Right renal pelvis (tissue), 4 donors: ENCODE measurements at places on chromosomes 11 and 22. TPM values are rescaled to one million over a fixed set of nuclear protein-coding genes. Genes with fewer than 3 reads are reported as not detected.

DNA sequence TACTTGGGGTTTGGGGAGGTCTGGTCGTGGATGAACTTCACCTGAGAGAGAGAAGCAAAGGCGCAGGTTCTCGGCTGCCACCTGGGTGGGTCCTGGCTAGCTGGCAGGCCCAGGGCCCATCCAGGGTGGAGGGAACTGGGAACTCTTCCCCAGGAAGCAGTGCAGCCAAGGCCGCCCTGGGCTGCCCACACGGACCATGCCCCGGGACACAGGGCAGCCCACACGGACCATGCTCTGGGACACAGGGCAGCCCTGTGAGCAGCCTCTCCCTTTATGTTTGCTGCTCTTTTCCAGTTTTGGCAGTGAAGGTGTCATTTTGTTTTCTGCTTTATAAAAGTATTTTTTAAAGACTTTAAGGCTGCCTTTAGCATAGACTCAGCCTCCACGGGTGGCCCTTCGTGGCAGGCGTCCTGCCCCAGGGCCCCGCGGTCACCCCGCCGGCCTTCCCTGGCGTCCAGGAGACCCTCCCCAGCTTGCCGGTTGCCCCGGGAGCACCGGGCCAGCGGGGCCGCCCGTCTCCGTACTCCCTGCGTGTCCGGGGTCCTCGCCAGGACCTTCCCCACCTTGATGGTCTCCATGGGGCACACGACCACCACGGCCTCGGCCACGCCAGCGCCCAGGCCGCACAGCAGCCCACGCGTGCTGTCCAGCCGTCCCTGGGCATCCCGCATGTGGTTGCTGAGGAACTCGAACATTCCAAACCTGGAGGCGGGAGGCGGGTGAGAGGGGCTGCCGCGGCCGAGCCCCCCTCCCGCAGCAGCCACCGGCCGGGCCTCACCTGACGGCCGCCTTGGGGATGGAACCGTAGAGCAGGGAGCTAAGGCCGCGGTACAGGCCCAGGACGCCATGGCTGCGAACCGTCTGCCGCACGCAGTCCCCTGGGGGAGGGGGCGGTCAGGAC lies 1.1 kb downstream of the SLC25A1 start:
- no peak for DNase-seq

DNA sequence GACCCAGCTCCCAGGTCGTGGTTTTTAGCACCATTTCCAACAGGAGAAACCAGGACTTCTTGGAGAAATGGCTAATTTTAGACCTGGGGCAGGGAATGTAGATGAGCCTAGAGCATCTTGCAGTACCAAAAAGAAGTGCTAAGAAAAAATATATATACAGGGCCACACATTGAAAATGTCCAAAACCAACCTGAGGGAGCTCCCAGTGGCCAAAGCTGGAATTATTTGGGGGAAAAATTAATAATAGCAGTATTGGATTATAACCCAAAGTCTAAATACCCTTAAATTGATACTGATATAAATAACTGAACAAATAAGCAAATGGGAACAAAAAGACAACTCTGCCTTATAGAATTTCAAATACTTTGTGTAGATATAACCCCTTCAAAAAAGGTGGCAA lies 108.0 kb downstream of the PARVA start:
- no peak for DNase-seq

GRCh38 chr11:12202661-12203310 lies 92.4 kb downstream of the MICAL2 start:
- no peak for DNase-seq

DNA sequence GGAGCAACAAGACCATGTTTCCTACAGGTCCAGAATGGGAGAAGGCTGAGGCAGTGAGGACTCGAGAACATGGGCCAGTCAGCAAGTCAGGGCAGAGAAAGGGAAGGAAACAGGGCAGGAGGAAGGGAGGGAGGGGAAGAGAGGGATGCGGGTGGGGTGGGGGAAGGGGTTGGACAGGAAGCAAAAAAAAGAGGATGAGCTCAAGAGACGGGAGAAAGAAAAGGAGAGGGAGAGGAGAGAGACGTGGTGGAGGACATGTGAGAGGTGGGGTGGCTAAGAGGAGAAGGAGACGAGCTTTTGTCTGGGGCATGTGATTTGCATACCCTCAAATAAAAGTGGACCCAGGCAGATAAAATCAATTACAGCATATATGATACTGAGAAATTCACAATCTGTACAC lies 389.5 kb upstream of the B3GAT1 start:
- DNase-seq, result no peak

DNA sequence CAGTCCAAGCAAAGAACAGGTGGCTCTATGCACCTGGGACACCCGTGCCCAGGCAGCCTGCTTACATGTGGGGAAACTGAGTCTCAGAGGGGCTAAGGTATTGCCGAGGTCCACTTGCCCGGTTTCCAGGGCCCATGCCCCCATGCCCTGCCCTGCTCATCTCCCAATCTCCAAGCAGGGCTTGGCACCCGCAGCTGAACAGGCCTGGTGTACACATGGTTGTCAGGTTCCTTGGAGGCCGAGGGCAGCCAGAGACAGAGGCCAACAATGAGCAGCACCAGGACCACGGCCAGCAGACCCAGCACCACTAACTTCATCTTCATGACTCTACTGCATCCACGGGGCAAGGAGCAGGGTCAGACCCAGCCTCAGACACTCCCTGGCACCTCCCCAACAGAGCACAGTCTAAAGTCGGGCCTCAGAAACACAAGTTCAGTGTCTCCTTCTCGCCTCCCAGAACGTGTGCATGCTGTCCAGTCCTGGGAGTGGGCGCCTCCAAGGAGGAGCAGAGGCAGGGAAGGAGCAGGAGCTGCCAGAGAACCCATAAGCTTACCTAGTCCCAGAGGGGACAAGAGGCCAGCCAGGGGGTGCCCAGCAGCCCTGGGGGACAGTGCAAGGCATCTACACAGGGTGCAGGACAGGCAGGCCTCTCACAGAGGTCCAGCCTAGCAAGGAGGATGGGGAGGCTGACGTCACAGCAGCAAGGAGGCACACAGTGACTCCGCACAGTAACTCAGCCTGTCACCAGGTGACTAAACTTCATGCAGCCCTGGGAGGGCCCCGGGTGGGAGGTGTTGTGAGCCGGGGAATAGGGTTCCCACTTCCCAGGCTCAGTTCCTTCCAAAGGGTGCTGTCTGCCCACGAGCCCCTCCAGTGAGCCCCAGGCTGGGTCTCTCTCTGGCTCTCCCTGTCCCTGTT lies 20.2 kb upstream of the RGL4 start:
- DNase-seq, result no peak

DNA sequence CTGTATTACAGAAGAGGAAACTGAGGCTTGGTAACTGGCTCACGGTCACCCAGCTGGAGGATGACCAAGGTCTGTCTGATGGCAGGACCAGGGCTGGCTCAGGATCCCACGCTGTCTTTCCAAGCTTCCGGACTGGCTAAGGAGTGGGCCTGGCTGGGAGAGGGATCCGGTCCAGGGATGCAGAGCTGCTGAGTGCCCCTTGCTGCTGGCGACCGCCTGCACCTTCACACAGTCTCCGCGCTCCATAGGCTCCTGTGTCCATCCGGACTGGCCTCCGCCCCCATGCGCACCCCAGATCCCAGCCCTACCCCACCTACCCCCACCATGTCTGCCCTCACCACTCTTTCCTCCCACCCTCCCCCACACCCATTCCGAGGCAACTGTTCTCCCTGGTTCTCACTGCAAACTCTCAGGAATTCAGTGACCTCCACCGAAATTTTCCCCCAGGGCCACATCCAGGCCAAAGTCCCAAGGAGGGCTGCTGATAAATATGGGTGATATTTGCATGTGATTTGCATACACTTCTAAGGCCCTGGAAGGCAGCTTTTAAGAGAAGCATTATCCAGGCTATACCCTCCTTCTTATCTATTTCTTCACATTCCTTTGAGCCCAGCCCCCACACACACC lies 48.5 kb upstream of the SLC35C1 start:
- no peak for DNase-seq

GRCh38 chr11:123509737-123510578 lies 79.9 kb downstream of the GRAMD1B start:
- DNase-seq, result peak; percentile 58

- no peak for DNase-seq
Measured at GRCh38 chr11:86046116-86046515, 22.8 kb downstream of the PICALM start.

- DNase-seq, result no peak
Measured at GRCh38 chr22:37338539-37339246, 56.4 kb downstream of the CYTH4 start.

- no peak for DNase-seq
Measured at GRCh38 chr22:47372596-47373385, 610.3 kb downstream of the TBC1D22A start.

- no peak for DNase-seq
Measured at GRCh38 chr22:44354288-44354687, 41.5 kb upstream of the SHISAL1 start.

DNA sequence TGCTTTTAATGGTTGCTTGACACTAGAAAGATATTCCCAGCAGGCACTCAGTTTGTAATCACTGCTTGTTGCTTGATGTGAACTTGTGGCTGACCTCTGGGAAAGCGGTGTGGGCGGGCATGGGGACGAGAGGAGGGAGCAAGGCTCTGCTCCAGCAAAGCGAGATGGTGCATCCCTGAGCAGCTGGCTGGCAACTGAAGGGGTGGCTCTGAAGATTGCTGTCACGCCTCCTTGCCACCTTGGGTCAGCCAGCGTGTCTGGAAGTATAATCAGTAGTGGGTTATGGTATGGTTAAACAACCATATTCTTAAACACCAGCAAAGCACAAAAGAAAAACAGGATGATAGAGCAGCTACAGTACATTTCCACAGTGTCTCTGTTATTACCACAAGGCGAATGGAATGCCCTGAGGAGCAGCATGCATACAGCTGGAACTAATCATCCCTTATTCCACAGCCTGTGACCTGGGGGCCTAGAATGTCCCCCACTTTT lies 124.5 kb downstream of the TRIM44 start:
- DNase-seq, result no peak

GRCh38 chr22:44709881-44710392 lies 7.9 kb downstream of the PRR5 start:
- DNase-seq, result no peak

GRCh38 chr11:115959081-115959486 lies 454.9 kb upstream of the CADM1 start:
- no peak for DNase-seq

DNA sequence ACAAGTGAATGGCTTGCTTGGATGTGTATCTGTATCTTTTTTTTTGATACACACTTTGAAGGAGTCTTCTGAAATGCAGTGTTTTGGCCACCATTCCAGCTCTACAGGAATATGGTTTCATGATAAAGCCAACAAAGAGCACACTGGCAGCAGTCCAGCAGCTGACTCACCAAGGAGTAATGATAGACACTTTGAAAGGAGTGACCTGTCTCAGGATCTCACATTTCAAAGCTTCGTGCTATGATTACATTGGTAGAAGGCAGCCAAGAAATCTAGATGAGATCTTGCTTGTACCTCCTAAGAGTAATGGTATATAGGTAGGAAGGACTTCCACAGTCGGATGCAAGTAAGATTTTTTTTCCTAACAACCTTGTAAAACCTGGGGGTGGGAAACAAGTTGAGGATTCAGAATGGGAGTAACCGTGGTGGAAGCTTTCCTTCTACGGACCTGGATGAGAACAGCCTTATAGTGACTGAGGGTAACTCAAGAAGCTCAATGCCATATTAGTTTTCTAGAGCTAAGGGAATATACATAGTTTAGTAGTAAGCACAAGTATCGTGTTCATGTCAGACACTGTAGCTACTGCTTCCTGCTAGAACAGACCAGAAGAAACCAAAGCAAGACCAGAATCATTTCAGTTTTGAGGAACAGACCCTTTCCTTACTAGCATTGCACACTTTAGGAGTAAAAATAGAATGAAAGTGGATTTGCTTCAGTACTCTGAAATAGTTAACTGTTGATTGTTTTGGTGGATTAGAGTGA lies 25.0 kb downstream of the MTMR3 start:
- peak; percentile 63 for DNase-seq

DNA sequence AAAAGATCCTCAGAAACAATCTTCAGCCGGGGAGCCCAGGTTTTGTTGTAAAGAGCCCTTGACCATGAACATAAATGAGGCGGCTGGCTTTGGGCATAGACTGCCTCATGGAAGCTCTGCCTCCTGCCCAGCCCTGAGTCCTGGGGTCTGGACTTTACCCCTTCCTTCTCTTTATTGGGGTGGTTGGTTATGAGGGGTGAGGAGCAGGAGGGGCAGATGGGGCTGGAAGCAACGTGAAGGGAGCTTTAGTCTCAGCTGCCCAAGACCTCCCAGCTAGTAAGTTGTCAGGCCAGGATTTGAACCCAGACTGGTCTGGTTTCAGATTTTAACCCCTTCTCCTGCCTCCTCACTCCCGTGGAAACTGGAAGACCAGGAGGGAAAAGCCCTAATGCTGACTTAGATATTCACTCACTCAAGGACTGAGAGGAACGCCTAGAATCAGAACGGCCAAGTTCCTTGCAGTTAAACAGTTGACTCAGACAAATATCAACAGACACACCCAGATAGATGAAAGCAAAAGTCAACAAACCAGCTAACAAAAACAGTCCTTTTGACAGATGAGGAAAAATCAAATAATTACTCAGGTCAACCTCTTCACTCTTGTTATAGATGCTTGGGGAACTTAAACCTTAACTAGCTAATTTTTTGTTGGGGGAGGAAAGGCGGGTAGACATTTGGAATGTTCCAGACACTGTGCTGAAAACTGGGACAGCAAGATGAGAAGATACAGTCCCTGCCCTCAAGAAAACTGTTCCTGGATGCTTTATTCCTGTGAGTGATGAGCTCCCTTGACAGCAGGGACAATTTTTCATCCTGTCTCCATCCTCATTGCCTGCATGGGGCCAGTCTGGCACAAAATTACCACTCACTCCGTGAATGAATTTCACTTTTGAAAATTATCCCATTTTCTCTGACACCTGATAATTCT lies 20.8 kb upstream of the ARRB1 start:
- no peak for DNase-seq

GRCh38 chr11:23206741-23207336 lies 346.6 kb upstream of the CCDC179 start:
- no peak for DNase-seq

- DNase-seq, result no peak
Measured at GRCh38 chr22:49532869-49533802, 294.5 kb downstream of the BRD1 start.

- DNase-seq, result no peak
Measured at GRCh38 chr11:92300876-92301275, 76.3 kb downstream of the FAT3 start.

DNA sequence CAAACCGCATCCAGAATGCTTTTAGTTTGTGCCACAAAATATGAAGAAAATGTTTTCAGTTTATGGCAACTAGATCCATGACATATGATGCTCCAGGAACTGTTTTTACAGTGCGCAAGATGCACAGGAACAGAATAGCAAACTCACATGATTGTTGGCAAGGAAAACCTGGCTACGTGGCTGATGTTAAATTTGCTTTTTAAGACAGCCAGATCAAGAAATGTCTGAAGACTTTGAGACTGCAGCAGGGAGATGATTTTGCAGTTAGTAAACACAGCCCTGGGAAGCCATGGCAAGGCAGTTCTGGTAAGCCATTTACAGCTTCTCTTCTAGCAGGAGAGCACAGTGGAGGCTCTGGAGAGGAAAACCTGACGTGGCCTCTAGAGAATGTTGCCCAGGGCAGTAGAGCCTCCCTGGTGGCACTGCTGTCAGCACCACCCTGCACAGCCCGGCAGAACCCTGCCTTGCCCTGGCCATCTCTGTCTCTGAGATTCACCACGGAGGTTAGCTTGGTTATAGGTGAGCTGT lies 69.8 kb upstream of the TNRC6B start:
- no peak for DNase-seq

GRCh38 chr11:33835143-33835878 lies 56.6 kb downstream of the LMO2 start:
- no peak for DNase-seq

Gene ACR
- 0.77 TPM for polyA plus RNA-seq

Gene ZP1
- polyA plus RNA-seq, result not detected

Gene NCAPH2
- 54.1 TPM for polyA plus RNA-seq

Gene MRGPRX4
- not detected for polyA plus RNA-seq

Gene MADD
- polyA plus RNA-seq, result 51.2 TPM

Gene RBMXL2
- polyA plus RNA-seq, result 0.06 TPM

Gene OSM
- 0.22 TPM for polyA plus RNA-seq

Gene CDHR5
- 49.2 TPM for polyA plus RNA-seq

Gene EIF1AD
- 30.8 TPM for polyA plus RNA-seq
